ENCODE measurements at places on chromosomes 1 and 21.

DNA sequence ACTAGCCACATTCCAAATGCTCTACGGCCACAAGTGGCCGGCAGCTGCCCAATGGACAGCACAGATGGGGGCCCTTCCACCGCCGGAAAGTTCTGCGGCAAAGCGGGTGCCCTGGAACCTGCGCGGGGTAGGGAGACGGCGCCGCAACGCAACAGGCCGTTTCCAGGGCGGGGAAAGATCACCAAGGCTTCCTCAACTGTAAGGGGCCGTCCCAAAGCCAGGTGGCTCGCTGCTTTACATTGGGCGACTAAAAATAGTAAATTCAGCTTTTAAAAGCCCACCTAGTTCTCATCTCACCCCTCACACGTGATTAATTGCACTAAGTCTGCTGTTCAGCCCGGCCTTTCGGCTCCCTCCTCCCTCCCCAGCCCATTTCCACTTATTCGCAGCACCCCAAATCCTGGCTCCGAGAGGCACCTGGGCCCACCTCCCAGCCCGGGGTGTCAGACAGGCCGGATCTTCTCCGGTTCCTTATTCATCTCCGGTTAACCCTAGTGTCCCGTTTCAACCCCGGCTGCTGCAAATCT lies 643 bp downstream of the CFAP298 start:
- DNase-seq: no peak

DNA sequence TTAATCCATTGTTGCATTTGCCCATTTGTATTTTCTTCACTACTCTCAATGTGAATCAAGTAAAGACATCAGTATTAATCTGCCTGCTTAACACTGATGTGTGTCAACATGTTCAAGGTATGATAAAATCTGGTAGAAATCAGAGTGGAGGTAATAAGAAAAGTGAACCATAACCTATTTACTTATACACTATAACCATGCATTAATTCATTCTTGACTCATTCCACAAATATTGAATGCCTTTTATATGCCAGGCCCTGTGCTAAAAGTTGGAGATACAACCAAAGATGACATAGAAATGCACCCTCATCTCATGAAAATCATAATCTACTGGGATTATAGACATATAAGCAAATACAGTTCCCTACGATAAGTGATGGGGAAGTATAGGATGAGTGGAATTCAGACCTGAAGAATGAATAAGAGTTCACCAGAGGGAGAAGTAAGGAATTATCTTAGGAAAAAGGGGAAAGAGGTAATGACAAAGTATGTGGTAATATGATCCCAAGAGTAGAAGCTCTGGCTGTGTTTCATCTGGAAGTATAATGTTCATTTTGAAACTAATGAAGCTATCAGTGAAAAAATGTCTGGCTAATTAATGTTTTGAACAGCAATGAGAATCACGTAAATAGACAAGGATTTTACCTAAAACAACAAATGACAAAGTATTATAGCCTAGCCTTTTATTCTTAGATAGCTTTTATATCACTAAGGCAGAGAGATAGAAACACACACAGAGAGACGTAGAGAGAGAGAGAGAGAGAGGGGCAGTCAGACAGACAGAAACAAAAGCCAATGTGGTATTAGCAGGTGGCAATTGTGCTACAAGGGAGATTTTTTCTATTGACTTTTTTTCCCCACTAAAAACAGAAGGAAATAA lies 7.0 kb upstream of the RWDD3 start:
- DNase-seq: no peak

DNA sequence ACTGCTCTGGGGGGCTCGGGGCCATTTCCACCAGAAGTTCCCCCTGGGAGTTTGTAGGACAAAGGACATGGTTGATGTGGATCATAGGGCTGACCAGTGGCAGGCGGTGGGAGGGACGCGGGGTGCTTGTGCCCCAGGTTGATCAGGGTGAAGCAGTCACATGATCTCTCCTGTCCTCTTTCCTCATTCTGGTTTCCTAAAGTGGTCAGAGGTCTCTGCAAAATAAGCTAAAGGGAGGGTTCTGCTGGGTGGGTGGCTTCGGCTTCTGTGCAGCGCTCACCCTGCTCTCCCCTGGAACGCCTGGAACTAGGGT lies 9.2 kb downstream of the PDXK start:
- DNase-seq: no peak

GRCh38 chr21:30168086-30168485 lies 1.5 kb upstream of the CLDN17 start:
- DNase-seq: no peak

DNA sequence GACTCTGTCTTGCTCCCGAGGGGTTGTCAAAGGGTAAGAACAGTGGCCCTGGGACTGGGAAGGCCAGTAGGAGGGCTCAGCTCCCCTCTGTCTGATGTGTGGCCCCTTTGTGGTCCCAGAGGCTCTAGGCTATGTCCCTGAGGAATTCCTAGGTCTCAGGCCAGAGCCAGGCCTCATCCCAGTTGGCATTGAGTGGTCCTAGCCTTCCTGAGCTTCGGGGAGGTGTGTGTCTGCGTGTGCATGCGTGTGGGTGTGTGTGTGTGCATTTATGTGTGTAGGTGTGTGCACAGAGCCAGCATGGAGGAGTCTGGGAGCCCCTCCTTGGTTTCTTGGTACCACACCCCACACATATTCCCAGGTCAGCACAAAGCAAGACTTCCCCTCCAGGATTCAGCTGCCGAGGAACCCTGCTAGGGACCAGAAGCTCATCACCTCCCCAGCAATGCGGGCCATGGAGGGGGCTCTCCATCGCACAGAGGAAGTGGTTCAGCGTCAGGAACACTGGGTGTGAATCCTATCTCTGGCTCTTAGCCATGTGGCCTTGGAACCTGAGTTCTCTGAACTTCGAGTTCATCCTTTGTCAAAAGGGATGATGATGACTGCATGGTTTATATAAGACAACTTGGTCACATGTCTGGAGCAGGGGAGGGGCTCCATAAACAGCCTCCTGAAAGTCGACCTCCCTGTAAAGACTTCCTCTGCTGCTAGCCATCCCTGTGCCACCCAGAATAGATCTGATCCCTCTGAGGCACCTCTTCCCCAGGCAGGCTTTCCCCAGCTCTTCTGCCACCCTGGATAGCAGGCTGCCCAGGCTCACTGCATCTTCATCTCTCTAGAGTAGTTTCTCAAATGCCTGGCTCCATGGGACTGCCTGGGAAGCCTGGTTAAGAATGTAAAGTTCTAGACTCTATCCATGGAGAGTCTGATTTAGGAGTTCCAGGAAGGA lies 8.3 kb upstream of the EPS8L3 start:
- no peak for DNase-seq

DNA sequence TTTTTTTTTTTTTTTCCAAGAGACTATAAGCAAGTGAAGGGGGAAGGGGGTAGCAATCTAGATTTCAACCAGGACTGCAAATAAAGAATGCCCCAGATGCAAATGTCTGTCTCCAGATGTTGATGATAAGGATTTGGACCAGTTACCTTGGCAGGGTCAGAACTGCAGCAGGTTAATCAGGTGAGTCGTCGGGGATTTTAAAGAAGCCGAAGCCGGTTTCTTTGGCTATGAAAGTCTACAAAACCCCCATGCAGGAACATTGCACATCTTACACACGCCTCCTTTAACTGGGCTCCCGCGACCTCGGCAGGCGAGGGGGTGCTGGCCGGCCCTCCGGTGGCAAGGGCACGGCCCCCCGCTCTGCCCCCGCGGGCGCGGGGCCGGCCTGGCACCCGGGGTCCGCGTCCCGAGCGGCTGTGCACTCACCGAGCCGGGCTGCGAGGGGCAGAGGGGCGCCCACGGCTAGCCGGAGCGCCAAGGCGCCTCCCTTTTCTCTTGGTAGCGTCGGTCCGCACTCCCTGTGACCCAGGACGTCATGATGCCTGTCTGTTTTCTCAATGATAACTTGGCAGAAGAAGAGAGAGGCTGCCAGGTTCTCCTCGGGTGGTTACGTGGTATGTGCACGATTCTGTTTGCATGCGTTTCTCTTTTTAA lies 366.3 kb upstream of the ESRRG start:
- DNase-seq: no peak

GRCh38 chr21:37139902-37140301 lies 66.8 kb downstream of the TTC3 start:
- DNase-seq: no peak

DNA sequence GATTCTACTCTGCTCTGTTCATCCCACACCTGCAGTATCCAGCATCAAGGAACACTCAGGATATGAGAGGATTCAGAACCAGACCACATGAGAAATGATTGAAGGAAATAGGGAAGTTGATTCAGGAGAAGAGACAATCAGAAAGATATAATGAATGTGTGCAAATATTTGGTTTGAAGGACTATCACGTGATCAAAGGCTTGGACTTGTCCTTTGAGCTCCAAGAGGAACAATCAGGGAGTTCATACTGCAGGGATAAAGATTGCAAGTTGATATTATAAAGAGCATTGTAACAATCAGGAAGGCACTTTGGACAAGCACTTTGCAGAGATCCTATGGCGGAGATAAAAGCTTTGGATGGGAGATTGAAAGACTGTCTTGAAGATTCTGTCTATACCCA lies 13.9 kb upstream of the PIGM start:
- DNase-seq: no peak

GRCh38 chr1:65640046-65640445 lies 152.6 kb upstream of the PDE4B start:
- no peak for DNase-seq

- DNase-seq: no peak
Observed at GRCh38 chr1:156448134-156448967, 52.2 kb downstream of the MEF2D start.

DNA sequence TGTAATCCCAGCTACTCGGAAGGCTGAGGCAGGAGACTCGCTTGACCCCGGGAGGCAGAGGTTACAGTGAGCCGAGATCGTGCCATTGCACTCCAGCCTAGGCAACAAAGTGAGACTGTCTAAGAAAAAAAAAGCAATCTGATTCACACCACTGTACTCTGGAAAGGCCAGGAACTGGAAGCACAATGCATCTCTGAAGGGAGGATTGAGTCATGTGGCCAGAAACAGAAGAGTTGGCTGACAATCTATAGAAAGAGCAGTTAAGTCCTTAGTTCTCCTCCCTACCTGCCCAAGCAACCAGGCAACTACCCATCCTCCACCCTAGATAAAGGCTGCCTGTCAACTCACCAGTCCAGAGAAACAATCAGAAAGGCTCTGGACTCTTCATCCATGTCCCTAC lies 45.9 kb downstream of the PIK3R3 start:
- DNase-seq: no peak

GRCh38 chr1:37391211-37392011 lies 83.0 kb upstream of the ZC3H12A start:
- peak; percentile 56 for DNase-seq

GRCh38 chr1:218397752-218398339 lies 52.7 kb downstream of the TGFB2 start:
- DNase-seq: no peak

GRCh38 chr1:54464031-54464476 lies 57.9 kb upstream of the SSBP3 start:
- DNase-seq: no peak

- DNase-seq: no peak
Observed at GRCh38 chr1:221343607-221344006, 398.3 kb downstream of the DUSP10 start.

- no peak for DNase-seq
Observed at GRCh38 chr1:246169486-246169885, 337.6 kb downstream of the SMYD3 start.

- DNase-seq: no peak
Observed at GRCh38 chr1:47579809-47580208, 142.0 kb downstream of the FOXD2 start.

All from NCI-H1436 treated with DMSO at 0.1 percent for 48 hours (cell line).